ENCODE measurements at places on chromosomes 7 and 10.

DNA sequence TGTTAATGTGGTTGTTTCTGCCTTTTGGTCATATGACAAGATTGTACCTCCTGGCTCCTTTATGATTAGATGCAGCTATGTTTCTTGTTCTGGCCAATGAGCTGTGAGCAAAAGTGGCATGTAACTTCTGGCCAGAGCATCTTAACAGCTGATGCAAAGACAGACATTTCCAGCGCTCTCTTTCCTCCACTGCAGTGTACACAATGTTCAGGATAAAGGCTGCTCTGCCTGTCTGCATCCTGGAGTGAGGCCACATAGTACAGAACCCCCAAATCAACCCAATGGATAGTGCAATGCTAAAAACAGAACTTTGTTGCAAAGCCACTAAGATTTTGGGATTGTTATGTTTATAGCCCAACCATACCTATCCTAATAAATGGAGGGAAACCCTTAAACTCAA is 17.9 kb downstream of the EPC1 start:
- DNase-seq, result no peak

GRCh38 chr7:84701524-84702306 is 485.1 kb downstream of the SEMA3D start:
- no peak for DNase-seq

GRCh38 chr7:151487228-151487627 is 32.5 kb downstream of the RHEB start:
- no peak for DNase-seq

DNA sequence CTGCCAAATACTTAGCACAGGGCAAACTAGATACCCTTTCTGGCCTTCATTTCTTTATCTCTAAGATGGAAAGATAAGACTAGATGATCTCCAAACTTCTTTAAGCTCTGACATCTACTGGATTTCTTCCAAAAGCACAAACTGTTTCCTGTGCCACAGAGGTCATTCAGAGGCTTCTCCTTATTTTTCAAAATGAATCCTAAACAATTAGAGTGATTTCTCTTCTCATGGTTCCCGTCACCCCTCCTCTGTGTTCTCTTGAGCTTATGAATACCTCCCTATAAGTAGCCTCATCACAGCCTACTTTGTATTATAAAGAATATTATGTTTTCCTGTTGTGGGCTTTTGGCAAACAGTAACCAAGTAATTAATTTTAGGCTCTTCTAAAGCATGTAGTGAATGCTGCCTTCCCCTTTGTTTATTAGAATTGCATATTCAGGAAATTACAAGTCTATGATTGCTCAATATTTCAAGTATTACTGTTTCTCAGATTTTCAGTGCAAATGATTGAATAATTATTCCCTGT is 179.5 kb downstream of the REEP3 start:
- DNase-seq, result no peak

- no peak for DNase-seq
These were observed 92.3 kb downstream of the HIF1AN start for GRCh38 chr10:100628061-100628460.

- DNase-seq, result peak; percentile 70
These were observed at the start of gene MACROH2A2 for GRCh38 chr10:70052462-70053217. Gene MACROH2A2, plus strand, starts transcription at chr10:70052846. Its CDS starts 22,813 bp downstream, at chr10:70075659.

- peak; percentile 32 for DNase-seq
These were observed 163.4 kb downstream of the RAPGEF5 start for GRCh38 chr7:22193450-22193983.

DNA sequence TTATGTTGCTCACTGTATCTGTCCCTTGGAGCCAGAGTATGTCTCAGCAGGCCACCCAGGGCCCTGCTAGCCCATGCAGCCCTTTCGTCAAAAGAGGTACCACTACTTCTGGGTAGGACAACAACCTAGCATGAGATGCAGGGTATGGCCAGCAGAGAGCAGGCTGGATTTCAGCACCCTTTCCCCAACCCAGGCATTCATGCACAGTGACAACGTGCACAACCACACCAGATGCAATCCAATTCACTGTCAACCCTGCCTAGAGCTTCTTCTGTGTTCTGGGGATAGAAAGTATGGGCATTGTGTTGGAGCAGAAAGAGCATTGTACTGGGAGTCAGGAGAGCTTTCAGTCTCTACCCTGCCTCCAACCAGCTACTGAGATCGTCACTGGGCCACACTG is 37.9 kb downstream of the JAZF1 start:
- DNase-seq, result no peak

GRCh38 chr7:90453259-90453891 is 16.1 kb upstream of the PTTG1IP2 start:
- DNase-seq, result no peak

- DNase-seq, result no peak
These were observed 1.6 kb downstream of the LMOD2 start for GRCh38 chr7:123657304-123657685.

- DNase-seq, result no peak
These were observed 292.9 kb upstream of the ZMIZ1 start for GRCh38 chr10:78775891-78776290.

GRCh38 chr10:93457511-93457910 is 24.6 kb downstream of the MYOF start:
- no peak for DNase-seq

Measured in hypothalamus (tissue), 51 donors.